ENCODE measurements at places on chromosomes 3 and 15. TPM values are rescaled to one million over a fixed set of nuclear protein-coding genes. Genes with fewer than 3 reads are reported as not detected.
A peak's percentile ranks its signal among the peaks of the same experiment; 100 is the strongest.

DNA sequence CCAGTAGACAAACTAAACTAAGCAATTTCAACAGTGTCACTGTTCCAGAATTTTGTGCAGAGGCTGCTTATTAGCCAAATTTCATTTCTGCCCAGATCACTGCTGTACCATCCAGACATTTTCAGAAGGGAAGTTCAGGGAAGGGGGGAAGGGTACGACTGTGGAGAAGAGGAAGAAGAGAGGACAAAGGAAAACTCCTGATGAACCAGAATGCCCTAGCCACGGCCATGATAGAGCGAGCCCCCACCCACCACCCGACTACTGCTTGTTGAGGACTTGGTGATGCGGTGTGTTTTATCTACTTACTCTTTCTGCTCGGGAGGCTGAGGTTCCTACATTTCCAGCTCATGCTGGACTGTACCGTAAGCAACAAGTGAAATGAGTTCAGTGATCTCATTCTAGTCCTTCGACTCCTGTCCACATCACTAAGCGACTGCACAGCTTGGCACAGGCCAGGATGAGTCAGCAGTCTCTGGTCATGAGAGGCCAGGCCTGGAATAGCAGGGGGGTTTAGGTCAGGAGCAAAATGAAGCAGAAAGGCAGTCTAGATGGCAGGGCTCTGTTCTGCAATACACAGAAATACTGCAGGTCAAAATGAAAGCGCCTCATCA lies 330.8 kb downstream of the TIGIT start:
- DNase-seq = peak; percentile 87

Gene TERC
- 47.0 TPM for total RNA-seq

DNA sequence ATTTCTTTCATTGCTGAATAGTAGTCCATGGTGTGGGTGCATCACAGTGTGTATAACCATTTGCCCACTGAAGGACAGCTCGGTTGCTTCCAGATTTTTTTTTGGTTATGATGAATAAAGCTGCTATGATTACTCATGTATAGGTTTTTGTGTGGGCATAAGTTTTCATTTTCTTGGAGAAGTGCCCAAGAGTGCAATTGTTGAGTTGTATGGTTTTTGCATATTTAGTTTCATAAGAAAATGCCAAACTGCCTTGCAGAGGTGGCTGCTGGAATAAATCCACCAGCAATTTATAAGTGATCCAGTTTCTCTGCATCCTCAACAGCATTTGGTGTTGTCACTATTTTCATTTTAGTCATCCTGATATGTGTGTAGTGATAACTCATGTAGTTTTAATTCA lies 8.4 kb upstream of the SPESP1 start:
- DNase-seq = no peak

Gene POTEB3
- total RNA-seq = not detected

Gene KIF15
- 20.9 TPM for total RNA-seq

DNA sequence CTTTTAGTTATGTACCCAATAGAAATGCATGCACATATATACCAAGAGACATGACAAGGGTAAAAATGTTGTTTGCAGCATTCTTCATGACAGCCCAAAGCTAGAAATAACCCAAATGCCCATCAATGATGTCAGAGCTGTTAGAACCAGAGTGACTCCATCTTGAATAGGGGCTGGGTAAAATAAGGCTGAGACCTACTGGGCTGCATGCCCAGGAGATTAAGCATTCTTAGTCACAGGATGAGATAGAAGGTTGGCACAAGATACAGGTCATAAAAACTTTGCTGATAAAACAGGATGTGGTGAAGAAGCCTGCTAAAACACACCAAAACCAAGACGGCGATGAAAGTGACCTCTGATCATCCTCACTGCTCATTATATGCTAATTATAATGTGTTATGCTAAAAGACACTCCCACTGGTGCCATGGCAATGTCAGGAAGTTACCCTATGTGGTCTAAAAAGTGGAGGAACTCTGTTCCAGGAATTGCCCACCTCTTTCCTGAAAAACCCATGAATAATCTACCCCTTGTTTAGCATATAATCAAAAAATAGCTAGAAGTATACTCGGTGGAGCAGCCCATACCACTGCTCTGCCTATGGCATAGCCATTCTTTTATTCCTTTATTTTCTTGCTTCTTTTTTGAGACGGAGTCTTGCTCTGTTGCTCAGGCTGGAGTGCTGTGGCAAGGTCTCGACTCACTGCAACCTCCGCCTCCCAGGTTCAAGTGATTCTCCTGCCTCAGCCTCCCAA lies 32.9 kb downstream of the ZBTB11 start:
- peak; percentile 4 for DNase-seq

DNA sequence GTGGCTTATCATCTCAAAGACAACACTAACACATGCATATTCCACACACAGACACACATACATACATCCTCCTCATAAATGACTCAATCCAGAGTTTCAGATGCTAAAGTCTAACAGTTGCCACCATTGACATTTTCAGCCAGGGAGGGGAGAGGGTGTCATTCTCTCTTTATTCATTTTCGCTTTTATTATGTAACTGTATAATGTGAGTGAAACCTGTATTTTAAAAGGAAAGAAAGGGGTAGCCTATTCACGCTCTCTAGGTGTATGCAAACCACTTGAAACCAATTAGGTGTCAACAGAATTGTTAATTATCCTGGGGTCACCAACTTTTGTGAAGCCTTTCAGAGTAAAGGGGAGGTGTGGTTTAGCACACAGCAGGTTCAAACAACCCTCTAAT lies 1282.9 kb downstream of the ROBO2 start:
- no peak for DNase-seq
